Activated naive CD4-positive, alpha-beta T cell (primary cell): ENCODE measurements at places on chromosomes 11 and 22.

GRCh38 chr11:47946682-47947559, 33.4 kb upstream of the PTPRJ start:
- no peak for DNase-seq

DNA sequence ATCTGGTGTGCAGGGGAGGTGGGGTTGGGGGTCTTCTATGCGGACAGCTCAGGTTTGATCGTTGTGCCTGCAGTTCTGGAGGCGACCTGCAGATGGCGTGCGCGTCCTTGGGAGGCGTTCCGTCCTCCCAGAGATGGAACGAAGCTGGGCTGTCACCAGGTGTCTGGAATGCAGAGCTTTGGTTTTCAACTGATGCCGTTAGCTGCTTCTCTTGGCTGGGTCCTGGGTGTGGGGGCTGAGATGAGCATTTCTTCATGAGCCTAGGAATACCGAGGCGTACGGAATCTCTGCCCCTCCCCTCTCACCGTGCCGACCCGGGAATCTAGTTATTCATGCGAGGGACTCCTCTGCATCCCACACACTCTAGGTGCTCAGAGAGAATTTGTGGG, 98.6 kb downstream of the CEP164 start:
- DNase-seq = peak; percentile 62

- DNase-seq = no peak
These were observed 52.0 kb upstream of the PRSS23 start for GRCh38 chr11:86748296-86748695.

GRCh38 chr11:73322382-73323306, 14.6 kb downstream of the ARHGEF17 start:
- DNase-seq = no peak

GRCh38 chr11:66566221-66566620, 2.2 kb downstream of the CTSF start:
- DNase-seq = no peak

DNA sequence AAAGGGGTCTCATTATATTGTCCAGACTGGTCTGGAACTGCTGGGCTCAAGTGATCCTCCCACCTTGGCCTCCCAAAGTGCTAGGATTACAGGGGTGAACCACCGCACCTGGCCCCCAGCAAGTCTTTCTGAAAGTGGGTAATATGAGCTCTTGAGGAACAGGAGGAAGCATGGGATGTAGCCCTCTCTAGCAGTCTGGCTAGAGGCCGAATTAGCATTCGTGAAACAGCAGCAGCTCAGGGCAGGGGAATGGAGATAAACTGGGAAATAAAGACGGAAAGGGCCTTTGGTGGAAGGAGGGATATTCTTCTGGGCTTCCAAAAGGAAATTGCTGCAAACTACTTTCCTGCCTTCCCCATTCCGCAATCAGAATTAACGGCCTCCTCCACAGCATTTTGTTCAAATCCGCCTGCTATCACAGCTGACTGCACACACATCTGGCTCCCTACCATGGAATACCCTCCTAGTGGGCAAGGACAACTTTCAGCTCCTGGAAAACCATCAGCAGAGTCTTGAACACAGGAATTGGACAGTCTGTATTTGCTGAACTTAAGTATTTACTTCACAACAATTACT, 44.3 kb downstream of the MICAL3 start:
- DNase-seq = no peak

GRCh38 chr11:70616938-70617654, 218.8 kb downstream of the CTTN start:
- no peak for DNase-seq

DNA sequence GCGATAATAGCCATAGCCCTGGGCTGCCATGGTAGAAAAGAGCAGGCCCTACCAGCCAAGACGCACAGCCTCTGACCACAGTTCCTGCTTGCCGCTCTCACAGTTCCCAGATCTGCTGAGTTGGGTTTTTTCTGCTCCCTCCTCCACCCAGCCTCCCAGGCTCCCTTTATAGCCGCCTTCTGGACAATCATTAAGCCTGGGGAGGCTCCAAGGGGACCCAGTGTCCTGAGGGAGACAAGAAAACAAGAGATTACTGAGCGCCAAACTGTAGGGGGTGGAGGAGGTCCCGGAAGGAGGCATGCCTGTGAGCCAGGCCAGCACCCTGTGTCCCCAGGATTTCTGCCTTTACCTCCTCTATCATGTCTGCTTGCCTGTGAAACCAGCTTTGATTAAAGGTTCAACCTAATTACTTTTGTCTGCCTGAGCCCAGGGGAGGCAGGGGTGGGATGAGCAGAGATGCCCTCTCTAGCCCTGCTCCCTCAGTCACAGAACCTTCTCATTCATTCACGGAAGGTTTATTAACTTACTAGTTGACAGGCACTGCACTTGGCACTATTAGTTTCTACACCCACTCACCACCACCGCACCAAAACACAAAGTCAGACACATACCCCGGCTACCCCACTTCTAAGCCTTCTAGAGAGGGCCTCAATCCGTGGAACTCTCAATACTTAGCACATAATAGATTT, 1.2 kb downstream of the SLC37A4 start:
- no peak for DNase-seq

GRCh38 chr22:40764763-40765441, 54.2 kb downstream of the SLC25A17 start:
- DNase-seq = no peak

DNA sequence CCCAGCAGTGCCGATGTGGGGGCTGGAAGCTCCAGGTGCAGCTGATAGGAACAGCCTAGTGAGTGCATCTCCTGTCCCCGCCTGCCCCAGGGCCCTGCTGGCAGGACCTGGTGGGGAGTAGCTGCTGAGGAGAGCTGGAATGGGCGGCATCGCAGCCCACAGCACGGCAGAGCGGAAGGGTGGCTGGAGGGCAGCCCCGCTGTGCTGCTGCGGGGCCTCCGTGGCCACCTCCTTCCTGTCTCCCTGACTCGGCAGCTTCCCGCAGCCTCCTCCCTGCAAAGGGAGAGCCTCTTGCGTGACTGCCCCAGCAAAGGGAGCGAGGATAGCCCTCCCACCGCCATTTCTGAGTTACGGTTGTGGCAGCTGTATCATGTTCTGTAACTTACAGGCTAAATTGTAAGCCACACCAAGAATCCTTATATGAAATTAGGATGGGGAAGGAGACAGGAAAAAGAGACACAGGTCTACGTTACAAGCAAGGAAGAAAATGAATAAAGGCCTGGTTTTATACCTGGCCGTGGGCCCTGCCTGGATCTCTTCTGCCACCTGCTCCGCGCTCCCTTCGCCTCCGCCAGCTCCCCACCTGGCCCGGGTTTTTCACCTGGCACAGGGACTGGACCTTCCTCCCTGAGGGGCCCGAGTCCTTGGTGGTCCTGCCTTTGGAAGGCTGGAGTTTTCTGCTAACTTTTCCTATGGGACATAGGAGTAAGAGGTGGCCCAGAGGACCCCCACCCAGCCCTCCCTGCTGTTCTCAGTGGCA, 10.0 kb downstream of the TPCN2 start:
- DNase-seq = no peak

GRCh38 chr11:95419915-95420314, 188.9 kb upstream of the SESN3 start:
- no peak for DNase-seq

GRCh38 chr11:15194671-15195415, 80.1 kb downstream of the INSC start:
- DNase-seq = no peak

GRCh38 chr11:124763156-124763947, 1.3 kb upstream of the ESAM start:
- DNase-seq = peak; percentile 85
